Large intestine (tissue), 12 donors: ENCODE measurements at places on chromosomes 11 and 22. TPM values are rescaled to one million over a fixed set of nuclear protein-coding genes. Genes with fewer than 3 reads are reported as not detected.
A peak's percentile ranks its signal among the peaks of the same experiment; 100 is the strongest.

GRCh38 chr11:78298291-78298771, 109.6 kb downstream of the USP35 start:
- no peak for DNase-seq

GRCh38 chr22:41447435-41448188, 1.0 kb upstream of the TOB2 start:
- DNase-seq = peak; percentile 78

DNA sequence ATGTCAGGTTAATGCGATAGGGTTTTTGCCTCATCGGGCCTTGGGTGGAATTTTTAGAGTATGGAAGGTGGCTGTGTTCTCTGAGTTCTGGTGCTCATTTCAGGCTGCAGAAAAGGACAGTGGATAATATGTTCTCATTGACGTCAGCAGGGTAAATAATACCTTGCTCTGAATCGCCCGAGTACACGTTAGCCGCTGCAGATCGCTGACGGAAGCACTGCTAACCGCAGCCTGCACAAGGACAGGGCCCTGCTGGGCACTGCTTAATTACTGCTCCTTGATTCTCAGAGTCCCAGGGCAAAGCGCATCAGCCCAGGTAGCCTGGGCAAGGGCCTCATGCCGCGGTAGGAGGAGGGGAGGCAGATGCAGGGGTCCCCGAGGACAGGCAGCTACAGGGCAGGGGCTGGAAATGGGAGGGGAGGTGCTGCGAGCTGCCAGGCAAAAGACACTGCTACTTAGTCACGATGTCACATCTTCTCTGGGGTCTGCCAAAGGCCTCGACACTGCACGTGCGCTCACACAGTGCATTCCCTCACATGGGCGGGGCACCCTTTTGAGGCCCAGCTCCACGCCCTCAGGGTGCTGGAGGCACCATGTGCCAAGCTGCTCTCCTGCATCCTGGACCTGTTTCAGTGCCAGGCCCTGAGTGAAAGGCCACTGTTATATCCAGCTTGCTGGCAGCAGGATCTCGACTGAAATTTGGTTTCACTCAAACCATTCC, 35.2 kb downstream of the PPP2R1B start:
- DNase-seq = peak; percentile 68

DNA sequence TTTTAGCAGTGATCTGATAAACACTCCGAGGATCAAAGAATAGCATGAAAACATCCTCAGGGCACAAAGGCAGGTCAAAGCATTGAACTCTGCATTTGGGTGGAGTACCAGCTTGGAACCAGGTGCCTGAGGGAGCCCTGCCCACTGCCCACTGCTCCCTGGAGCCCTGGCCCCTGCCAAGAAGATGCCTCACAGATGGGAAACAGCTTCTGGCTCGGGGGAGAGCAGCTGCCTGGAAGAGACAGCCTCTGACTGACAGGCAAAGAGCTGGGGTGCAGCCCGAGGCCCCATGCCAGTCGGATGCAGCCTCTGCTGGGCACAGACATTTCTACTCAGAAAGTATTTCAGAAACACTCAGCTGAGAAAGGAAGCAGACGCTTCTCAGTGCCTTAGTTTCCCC, 13.2 kb downstream of the LMO1 start:
- DNase-seq = no peak

DNA sequence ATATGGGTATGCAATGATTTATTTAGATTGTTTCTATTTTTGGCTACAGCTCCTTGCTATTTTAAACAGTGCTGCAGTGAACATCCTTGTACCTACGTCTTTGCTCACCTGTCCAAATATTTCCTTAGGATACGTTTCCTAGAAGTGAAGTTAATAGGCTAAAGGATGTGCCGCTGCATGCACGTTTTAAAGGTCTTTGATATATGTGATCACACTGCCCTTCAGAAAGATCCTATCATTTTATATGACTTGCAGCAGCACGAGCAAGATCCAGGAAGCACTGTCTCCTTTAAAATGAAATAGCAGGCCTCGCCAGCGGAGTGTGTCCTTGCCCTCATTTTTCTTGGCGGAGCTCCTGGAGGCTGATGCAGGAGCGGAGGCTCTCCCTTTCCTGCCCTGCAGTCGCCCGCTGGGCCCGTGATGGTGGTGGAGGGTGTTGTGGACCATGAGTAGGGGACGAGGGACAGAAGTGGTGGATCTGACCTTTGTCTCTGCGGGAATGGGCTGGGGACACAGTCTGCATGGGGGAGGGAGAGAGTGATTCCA, 19.4 kb downstream of the RPS6KA4 start:
- no peak for DNase-seq

DNA sequence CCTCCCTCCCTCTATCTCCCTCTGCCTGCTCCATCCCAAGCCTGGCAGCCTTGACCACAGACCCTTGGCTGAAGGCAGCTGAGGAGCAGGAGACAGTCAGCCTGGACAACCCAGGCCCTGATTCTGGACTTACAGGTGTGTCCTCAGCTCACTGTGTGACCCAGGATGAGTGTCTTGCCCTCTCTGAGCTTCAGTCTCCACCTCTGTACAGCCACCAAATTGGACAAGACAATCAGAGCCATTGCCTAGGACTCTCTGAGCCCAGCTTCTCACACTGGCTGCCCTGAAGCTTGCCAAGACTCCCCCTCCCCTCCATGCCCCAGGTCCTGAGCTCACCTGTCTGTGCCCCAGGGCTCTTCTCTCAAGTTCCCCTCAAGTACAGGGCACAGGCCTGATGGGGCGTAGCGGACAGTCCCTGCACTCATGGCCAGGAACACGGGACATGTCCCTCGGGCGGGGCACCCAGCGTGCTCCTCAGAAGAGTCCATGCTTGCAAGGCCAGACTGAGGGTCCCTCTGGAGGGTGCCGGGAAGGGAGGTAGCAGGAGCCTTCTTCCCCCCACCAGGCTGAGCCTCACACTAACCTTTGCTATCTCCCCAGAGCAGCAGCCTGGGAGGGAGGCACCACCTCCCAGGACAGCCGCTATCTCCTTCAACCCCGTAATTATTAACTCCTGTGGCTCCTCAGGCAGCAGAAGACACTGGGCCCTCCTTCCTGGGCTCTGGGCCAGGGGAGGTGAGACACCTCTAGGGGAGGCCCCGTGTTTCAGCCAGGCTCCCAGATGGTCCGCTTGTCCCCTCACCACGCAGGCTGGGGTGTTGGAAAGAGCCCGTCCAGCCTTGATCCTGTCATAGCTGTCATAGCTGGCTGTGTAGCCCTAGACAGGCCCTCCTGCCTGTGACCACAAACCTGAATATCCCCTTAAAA, 2.6 kb upstream of the RAB3IL1 start:
- peak; percentile 85 for DNase-seq

- no peak for DNase-seq
These were observed 333.7 kb downstream of the FAT3 start for GRCh38 chr11:92558323-92558722.

- DNase-seq = peak; percentile 77
These were observed at the start of the genes COMT and TXNRD2 for GRCh38 chr22:19941365-19942082. Gene COMT (plus strand): TSS chr22:19941772. CDS start chr22:19962527, 20,755 bp downstream. Gene TXNRD2 (minus strand): TSS chr22:19941818. CDS start chr22:19941803, 15 bp downstream.

Gene CDON
- polyA plus RNA-seq = 22.8 TPM

Gene KRTAP5-11
- 0.19 TPM for polyA plus RNA-seq

DNA sequence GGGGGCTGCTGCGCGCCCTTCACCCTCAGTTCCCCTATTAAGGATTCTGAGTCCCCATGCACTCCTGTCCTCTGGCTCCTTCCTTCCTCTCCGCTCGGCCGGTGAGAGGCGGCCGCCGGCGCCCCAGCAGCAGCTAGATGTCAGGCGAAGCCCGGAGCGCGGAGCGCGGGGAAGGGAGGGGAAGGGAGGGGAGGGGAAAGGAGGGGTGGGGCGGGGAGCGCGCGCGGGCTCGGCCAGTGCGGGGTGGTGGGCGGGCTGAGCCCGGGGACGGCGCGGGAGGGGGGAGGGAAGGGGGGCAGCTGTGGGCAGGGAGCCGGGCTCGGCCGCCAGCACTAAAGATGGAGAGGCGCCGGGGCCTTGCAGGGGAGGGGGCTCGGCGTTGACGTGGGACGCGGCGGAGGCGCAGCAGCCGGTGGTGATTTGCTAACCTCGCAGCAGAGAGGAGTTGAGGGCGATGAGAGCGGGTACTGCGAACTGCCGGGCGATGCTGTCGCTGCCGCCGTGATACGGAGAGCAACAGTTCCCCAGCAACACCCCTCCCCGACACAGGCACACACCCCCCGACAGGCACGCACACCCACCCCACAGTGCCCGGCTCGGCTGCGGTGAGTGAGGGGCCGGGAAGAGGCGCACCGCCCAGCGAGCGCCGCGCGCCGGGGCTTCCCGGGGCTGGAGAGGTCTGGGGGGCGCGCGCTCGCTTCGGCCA, at the start of gene ZBTB16:
Gene ZBTB16 (plus strand): TSS at position 434 of the 706 bp plus-strand sequence. CDS start 3,590 bp downstream, outside the sequence.
- DNase-seq = no peak

GRCh38 chr11:123452794-123453193, 22.7 kb downstream of the GRAMD1B start:
- DNase-seq = no peak

DNA sequence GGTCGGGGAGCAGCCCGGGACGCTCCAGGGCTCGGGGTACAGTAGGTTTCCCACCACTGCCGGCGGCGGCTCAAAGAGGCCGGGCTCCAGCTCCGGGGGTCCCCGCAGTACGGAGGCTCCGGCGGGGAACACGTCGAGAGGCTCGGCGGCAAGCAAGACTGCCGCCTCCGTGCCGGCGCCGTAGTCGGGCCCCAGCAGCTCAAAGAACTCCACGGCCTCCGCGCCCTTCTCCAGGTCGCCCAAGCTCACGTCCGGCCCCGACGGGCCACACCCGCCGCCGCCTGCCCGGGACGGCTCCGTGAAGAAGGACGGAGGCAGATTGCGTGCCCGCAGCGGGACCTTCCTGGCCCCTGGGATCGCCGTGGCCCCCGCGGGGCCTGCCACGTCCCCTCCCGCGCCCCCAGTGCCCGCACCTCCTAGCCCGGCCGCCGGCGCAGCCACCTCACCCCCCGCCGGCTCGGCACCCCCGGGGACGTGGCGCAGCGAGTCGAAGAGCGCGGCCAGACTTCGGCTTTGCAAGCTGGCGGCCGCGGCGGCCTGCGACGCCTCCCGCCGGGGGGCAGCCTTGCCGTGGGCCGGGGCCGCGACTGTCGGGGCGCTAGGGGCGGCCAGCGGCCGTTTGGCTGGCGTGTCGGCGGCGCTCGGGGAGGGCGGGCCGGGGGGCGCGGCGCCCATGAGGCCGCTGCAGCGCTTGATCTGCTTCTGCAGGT, 775 bp downstream of the FAM181B start:
- no peak for DNase-seq

- DNase-seq = no peak
These were observed 74.2 kb upstream of the IGLL5 start for GRCh38 chr22:22813126-22814075.

GRCh38 chr11:67282155-67282875, 6.8 kb upstream of the ANKRD13D start:
- no peak for DNase-seq

Gene CASP12
- 0.49 TPM for polyA plus RNA-seq

GRCh38 chr11:45104790-45105084, 41.7 kb upstream of the PRDM11 start:
- no peak for DNase-seq

GRCh38 chr11:75135651-75136050, 15.3 kb upstream of the SLCO2B1 start:
- no peak for DNase-seq

DNA sequence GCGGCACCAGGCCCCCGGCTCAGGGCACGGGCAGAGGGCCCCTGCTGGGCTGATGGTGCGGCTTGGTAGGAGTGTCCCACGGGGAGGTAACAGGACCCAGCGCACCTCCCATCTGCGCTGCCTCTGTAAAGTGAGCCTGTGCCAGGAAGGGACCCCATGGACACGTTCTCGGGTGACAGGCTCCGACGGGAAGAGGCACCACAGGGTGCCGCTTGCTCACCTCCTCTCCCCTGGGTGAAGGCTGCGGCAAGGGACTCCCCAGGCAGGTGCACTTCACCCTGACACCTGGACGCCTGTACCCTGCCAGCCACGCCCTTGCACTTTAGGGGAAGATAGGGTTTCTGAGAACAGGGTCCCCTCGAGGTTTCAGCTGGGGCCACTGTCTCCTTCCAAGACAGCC, 48.1 kb downstream of the SHANK2 start:
- DNase-seq = no peak

DNA sequence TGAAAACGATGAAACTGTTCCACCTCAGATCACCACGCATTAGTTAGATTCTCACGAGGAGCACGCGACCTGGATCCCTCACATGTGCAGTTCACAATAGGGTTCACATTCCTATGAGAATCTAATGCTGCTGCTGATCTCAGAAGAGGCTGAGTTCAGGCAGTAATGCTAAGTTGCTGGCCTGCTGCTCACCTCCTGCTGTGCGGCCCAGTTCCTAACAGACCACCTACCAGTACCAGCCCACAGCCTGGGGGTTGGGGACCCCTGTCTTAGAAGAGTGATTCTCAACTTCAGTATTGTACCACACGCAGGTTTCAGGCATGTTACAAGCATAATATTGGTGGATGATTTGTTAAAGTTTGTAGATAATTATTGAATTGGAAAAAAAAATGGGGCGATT, 182.7 kb downstream of the BLID start:
- DNase-seq = no peak

DNA sequence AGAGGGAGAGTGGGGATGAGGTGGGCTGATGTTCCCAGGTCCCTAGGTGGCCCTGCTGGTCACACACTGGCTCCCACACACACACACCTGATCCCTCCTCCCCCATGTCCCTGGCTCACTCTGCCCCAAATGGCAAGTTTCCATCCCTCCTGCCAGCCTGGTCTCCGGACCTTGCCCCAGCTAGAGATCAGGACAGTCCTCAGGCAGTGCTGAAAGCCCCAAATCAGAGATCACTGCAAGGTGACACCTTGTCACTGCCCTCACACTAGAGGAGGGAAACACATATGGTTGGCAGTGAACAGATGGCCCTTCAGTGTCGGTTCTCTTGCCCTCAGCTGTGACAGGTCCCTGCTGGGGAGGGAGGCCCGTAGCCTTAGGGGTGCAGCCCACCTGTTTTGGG, 7.6 kb downstream of the TMPRSS5 start:
- no peak for DNase-seq

DNA sequence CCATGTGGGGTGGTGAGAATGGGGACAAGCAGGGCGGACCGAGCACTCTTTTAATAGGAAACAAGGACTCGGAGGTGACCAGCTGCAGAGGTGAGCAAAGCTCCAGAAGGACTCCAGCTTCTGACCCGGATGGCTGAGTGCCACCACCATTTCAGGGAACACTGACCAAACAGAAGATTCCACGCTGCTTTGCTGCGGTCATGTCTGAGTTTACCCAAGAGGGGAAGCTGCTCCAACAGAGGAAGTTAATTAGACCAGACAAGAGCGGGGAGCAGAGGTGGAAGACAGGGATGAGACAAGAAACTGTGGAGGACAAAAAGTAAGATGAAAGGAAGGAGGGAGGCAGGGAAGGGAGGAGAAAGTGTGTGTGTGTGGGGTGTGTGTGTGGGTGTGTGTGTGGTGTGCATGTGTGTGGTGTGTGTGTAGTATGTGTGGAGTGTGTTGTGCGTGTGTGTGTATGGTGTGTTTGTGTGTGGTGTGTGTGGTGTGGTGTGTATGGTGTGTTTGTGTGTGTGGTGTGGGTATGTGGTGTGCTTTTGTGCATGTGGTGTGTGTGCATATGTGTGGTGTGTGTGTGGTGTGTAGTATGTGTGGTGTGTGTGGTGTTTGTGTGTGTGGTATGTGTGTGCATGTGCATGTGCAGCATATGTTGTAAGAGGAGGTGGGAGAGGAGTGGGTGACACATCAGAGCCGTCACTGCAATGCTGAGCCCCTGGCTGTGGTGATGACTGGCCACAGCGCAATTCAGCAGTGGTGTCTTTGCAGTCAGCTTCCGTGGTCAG, 82.2 kb upstream of the AKIP1 start:
- DNase-seq = no peak

Gene POU2F3
- polyA plus RNA-seq = 1.5 TPM

Gene MS4A10
- polyA plus RNA-seq = 0.48 TPM
